ENCODE measurements at places on chromosomes 11 and 22. TPM values are rescaled to one million over a fixed set of nuclear protein-coding genes. Genes with fewer than 3 reads are reported as not detected.

SCUBE2 gene
- total RNA-seq = 1.3 TPM

FAM111B gene
- 4.2 TPM for total RNA-seq

MMP27 gene
- total RNA-seq = not detected

ROBO4 gene
- total RNA-seq = 1.2 TPM

MYOD1 gene
- not detected for total RNA-seq

PIK3IP1 gene
- total RNA-seq = 28.9 TPM

PHLDA2 gene
- 5.8 TPM for total RNA-seq

KCNJ4 gene
- total RNA-seq = 0.03 TPM

OR5D18 gene
- total RNA-seq = not detected

RAC2 gene
- total RNA-seq = 6.3 TPM

TRIM49B gene
- total RNA-seq = not detected

TMEM138 gene
- total RNA-seq = 23.6 TPM

LRP4 gene
- 8.1 TPM for total RNA-seq

MS4A12 gene
- not detected for total RNA-seq

NPTXR gene
- 7.8 TPM for total RNA-seq

ACRV1 gene
- total RNA-seq = not detected

PITPNB gene
- total RNA-seq = 27.8 TPM

DYNC2H1 gene
- 53.4 TPM for total RNA-seq

OR51E2 gene
- total RNA-seq = not detected

SCN3B gene
- 0.03 TPM for total RNA-seq

MUC2 gene
- not detected for total RNA-seq

CACNA1I gene
- total RNA-seq = not detected

GCAT gene
- 20.2 TPM for total RNA-seq

PDE2A gene
- 5.2 TPM for total RNA-seq

ATP5MG gene
- 26.4 TPM for total RNA-seq

MPZL3 gene
- total RNA-seq = 0.59 TPM

FAM76B gene
- 18.0 TPM for total RNA-seq

RAG2 gene
- total RNA-seq = not detected

C11orf68 gene
- 31.1 TPM for total RNA-seq

SAA4 gene
- total RNA-seq = not detected

TEX12 gene
- total RNA-seq = 0.20 TPM

IGLL1 gene
- total RNA-seq = not detected

ESAM gene
- total RNA-seq = 2.9 TPM

CAT gene
- 52.0 TPM for total RNA-seq

PPP1R14B gene
- total RNA-seq = 186 TPM

IL10RA gene
- not detected for total RNA-seq

SDHAF2 gene
- total RNA-seq = 28.7 TPM

APBB1 gene
- total RNA-seq = 41.9 TPM

Measured in smooth muscle cell of the pulmonary artery (primary cell).